ENCODE measurements at places on chromosomes 6 and 20.

DNA sequence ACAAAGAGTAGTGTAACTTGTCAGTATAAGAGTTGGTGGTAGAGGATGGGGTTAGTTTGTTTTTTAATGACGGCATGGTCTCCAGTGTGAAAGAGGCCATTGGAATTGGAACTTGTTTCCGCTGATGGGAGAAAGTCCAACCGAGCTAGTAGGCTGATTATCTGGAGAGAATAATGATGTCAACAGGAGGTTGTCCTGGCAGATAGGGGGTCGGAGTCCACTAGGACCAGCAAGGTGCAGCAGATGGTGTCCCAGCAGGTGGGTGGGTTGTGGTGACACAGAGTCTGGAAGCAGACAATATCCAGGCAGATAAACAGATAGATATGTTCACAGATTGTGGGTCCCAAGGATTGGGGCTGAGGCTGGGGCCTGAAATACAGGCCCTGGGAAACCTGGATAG, 35.1 kb downstream of the PKIB start:
- no peak for DNase-seq

- no peak for DNase-seq
These were observed 8.3 kb downstream of the RIPOR2 start for GRCh38 chr6:24927277-24927955.

DNA sequence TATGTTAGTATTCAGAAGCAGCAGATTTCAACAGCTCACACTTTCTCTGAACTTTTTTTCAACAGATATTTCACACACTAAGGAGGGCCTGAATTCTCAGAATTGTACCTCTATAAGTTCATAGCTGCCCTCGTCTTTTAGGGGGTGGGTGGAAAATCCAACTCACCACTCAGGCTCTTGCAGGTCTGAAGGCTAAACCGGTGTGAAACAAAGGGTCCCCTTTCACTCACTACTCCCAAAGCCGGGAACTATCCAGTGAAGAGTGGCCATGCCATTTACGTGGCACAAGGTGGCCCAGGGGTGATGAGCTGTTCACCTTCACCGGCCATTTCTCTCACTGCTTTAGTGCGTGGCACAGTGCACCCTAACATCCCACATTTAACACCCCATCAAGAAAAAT, 24.2 kb downstream of the TBC1D7 start:
- no peak for DNase-seq

DNA sequence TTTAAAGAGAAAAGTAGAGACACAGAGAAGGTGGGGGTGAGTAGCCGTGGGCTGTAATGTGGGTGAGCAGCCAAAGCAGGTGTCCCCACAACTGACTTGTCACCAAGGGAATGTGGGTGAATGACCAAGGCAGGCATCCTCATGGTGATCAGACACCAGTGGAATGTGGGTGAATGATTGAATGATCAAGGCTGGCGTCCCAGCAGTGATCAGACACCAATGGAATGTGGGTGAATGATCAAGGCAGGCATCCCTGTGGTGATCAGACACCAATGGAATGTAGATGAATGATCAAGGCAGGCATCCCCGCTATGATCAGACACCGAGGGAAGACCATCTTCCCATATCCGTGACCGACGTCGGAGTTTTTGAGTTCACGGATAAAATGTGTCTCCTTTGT, 49.8 kb upstream of the OR14J1 start:
- DNase-seq = no peak

GRCh38 chr6:143063631-143064030, 2.9 kb downstream of the AIG1 start:
- DNase-seq = no peak

- DNase-seq = no peak
These were observed 50.7 kb downstream of the UBE2V1 start for GRCh38 chr20:50062006-50062838.

DNA sequence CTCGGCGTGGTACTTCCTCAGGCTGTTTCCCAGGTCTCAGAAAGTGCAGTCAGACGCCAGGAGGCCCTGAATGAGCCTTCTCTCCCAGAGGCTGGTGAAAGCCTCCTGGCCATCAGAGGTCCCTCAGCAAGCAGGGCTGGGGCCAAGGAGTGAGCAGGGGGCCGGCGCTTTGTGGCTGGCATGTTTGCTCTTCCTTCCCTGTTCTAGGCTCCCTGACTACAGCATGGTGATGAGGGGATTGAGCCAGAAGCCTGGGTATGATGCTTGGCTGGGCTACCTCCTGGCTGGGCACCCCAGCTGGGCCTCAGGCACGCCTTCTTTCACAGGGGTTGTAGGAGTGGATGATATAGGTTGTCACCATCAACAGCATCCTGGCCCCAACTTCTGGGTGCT, 11.7 kb upstream of the DNAJC5 start:
- DNase-seq = no peak
